Activated T-cell treated with anti-CD3 and anti-CD28 coated beads for 4 hours (primary cell): ENCODE measurements at places on chromosomes 16 and 17.

DNA sequence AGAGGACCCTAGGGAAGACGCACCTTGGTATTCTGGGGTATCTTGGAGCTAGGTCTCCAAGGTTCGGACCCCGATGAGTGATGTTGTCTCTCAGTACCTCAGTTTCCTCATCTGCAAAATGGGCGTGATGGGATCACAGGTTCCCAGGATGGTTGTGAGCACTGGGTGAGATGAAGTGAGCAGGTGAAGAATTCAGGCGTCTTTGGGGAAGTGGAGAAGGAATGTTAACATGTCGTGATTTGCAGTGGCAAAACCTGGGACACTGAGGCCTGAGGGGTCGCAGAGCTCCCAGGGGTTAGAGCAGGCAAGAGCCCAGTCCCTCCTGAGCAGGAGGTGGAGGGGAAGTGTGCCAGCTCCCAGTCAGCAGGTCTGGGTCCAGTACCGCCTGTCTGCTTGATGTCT is 215.1 kb upstream of the GSE1 start:
- DNase-seq, result no peak

GRCh38 chr16:7964167-7964566 is 626.1 kb downstream of the TMEM114 start:
- no peak for DNase-seq

DNA sequence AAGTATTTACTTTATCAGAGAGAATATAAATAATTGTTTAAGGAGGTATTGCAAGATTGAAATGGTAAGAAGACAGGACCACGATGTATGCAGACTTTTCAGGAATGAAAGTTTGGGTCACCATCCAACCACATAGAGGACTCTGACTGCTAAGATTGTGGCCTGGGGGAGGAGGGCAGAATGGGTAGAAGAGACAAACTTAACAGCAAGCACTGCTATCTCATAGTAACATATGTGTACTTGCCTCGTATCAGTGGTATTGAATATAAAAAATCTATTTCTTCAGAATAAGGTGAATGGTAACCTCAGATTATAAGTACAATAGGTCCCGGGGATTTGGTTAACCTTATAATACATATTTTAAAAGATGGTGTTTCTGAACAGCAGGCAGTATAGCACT is 5.8 kb downstream of the KRT10 start:
- no peak for DNase-seq

DNA sequence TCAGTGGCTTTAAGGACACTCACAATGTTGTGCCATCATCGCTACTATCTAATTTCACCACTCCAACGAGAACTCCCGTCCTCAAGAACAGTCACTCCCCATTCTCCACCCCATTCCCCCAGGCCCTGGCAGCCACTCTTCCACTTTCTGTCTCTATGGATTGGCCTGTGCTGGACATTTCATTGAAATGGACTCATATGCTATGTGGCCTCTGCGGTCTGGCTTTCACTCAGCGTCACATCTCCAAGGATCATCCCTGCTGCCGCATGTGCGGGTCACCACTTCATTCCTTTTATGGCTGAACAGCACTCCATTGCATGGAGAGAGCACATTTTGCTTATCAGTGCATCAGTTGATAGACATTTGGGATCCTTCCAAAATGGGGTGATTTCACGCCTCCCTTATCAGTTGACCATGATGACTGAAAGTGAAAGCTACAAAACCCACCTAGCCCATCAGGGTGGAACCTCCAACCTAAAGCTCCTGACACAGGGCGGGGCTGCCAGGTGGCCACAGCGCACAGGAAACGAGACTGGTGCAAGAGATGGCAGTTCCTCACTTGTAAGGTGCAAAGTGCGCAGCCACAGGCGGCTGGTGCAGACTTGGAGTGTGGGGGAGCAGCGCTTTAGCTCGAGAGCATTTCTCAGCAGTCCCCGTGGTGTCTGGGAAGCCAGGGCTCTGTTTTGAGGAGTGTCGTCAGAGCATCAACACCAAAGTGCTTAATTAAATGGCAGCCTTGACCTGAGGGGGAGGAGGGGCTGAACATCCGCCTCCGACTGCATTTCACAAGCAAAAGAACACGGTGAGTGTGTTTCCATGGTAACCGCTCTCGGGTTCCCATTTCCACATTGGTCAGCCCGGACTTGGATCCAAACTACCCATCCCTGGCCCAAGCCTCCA is 23.8 kb downstream of the COTL1 start:
- no peak for DNase-seq

DNA sequence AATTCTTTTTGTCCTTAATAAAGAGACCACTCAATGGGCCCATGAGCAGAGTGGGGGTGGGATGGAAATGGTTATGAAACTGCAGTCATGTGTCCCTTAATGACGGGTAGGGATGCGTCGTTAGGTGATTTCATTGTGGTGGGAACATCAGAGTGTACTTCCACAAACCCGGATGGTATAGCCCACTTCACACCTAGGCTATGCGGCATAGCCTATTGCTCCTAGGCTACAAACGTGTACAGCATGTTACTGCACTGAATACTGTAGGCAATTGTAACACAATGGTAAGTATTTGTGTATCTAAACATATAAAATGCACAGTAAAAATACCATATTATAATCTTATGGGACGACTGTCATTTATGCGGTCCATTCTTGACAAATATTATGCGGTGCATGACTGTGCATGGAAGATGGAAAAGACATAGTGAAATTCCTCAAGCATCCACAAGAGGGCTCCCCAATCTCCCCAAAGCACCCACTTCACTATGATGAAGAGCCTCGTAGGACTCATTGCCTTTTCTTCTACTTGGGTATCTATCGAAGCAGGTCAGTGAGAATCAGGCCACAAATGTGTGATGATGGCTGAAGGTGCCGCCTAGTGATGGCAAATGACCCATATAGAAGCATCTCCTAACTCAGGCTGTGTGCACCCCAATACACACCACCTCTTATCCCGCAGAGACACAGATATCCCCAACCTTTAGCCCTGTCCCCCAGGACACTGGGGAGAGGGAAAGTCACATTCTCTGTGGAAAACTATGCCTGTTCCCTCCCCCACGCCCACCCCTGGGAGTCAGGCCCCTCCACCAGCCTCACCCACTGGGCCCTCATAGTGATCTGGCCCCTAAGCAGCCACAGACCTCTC is 43.5 kb downstream of the TBX21 start:
- peak; percentile 23 for DNase-seq

DNA sequence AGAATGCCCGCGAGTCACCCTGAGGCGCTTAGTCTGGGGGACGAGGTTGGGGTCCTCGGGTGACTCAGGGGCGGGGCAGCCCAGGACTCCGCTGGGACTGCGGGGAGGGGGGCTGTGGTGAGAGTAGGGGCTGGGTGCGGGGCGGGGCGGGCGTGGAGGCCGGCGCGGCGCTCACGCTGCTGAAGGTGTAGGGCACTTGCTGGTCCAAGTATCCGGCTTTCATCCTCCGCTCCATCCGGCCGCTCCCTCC is 832 bp downstream of the ETV4 start:
- DNase-seq, result peak; percentile 1

GRCh38 chr16:4846503-4846900 is 586 bp downstream of the GLYR1 start:
- DNase-seq, result no peak

GRCh38 chr17:45388604-45389325 is 43.9 kb downstream of the ARHGAP27 start:
- no peak for DNase-seq

DNA sequence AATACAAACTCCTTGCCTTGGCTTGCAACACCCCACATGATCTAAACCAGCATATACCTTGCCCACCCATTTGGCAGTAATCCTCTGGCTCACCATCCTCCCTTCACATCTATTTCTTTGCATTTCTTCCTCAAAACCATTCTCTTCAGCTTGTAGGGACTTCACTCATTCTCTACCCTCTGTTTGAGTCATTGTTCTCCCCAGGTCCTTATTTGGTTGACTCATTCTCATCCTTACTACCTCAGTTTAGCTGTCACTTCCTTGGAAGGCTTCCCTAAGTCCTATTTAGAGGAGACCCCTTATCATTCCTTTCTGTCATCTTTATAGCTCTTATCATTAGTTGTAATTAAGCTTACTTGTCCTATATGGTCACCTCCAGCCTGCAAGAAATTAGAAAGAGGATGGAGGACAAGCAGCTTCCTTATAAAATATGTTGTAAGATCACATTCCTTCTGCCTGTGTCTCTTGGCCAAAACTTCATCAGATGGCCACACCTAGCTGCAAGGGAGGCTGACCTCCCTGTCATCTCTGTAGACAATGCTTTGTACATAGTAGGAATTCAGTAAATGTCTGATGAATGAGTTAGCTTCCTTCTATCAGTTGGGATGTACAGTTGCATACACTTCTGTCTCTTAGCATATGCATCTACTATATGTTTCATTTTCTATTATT is 1.7 kb downstream of the TTC19 start:
- DNase-seq, result no peak

DNA sequence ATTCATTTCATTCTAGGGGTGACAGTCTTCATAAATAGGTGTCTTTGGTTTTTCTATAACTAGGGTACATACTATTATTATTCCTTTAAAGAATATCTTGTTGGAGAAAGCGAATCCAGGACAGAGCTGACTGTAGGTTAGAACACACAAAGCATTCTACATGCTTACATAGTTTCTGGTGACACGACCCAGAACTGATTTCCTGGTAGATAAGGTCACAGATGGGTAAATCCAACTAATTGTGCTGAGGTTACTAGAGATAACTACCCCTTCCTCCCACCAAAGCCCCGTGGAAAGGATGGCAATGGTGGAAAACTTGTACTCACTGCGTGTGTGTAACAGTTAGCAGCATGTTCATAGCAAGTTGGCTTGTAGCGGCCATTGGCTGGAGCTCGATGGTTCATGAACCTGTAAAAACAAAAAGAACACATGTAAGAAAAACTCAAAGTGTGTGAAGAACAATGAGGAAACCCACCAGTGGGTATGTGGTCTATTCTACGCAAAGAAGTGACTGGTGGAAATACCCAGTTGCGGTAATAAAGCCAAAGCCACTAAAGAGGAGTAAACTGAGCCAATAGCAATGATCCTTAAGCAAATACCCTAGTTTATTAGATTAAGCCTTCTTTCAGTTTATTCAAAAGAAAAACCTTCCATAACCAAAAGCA is 7.7 kb downstream of the MMD start:
- DNase-seq, result no peak

DNA sequence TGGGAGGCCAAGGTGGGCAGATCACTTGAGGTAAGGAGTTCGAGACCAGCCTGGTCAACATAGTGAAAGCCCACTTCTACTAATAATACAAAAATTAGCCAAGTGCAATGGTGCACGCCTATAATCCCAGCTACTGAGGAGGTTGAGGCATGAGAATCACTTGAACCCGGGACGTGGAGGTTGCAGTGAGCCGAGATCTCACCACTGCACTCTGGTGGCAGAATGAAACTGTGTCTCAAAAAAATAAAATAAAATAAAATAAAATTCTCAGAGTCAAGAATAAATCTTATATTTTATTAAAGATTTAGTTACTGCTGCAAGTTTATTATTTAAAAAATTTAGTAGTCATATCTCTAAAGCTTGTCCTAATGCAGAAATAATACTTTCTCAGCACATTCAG is 29.7 kb downstream of the ARL4D start:
- no peak for DNase-seq

GRCh38 chr16:62194828-62195227 is 158.6 kb upstream of the CDH8 start:
- no peak for DNase-seq

DNA sequence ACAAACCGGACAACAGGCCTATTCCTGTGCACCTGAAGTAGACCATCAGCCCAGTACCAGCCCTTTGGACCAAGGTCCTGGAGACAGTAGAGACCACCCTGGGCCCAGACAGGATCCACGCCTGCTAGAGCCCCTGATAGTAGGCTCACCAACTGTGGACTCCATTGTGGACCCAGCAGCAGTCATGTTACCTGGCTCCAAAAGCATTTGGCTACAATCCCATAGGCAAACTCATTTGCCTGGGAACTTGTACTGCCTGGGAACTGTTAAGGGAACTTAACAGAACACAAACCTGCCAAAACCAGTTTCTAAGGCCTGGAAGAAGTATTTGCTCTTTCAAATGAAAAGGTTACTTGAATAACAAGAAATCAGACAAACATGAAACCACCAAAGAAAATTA is 10.0 kb upstream of the ACSM1 start:
- DNase-seq, result no peak

GRCh38 chr17:10048629-10049350 is 143.7 kb upstream of the RCVRN start:
- DNase-seq, result no peak

DNA sequence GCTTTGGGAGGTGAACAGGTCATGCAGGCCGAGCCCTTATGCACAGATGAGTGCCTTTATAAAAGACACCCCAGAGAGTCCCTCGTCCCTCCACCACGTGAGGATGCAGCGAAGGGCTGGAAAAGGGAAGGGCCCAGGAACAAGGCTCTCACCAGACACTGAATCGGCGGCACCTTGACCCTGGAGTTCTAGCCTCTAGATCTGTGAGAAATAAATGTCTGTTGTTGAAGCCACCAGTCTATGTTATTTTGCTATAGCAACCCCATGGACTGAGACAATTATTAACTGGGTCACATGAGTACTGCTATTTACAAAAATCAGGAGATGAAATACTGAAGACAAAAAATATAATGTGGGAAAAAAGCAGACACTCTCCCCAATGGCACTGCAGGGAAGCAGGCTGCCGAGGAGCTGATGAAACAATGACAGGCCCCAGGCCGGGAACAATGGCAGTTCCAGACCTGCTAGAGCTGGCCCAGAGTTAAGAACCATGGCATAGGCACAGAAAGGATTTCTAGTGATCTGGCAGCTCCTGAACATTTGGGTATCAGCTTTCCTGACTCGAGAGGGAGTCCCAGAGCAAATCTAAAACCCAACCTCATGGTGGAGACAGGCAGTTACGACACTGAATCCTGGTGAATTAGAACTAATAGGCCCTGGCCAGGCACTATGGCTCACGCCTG is 17.8 kb upstream of the GGA2 start:
- DNase-seq, result no peak

- no peak for DNase-seq
Measured at GRCh38 chr16:86901483-86901882, 323.1 kb downstream of the FOXL1 start.

DNA sequence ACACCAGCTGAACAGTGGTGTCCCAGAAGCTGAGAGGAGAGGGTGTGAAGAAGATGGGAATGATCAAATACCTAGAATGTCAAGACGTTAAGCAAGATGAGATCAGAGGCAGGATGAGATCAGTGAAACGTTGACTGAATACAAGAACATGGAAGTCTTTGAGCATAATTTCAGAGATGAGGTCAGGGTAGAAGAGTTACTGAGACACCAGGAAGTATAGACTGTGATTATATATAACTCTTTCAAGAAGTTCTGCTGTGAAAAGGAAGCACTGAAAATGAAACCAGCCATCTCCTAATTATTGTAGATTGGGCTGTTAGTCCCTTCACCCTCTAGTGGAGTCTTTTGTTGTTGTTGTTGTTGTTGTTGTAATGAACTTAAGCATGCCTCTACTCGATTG is 9.1 kb downstream of the SHCBP1 start:
- DNase-seq, result no peak

- DNase-seq, result no peak
Measured at GRCh38 chr17:10357768-10358167, 15.0 kb downstream of the MYH13 start.

- no peak for DNase-seq
Measured at GRCh38 chr17:79530361-79531105, 80.3 kb downstream of the RBFOX3 start.
